ENCODE measurements at places on chromosomes 7 and 10. TPM values are rescaled to one million over a fixed set of nuclear protein-coding genes. Genes with fewer than 3 reads are reported as not detected.

The STK17A gene
- 106 TPM for total RNA-seq

The FAM20C gene
- total RNA-seq = 4.1 TPM

The DENND11 gene
- total RNA-seq = 46.1 TPM

The RHOBTB1 gene
- total RNA-seq = not detected

The ASZ1 gene
- total RNA-seq = not detected

The HOXA1 gene
- total RNA-seq = 1.0 TPM

The STAG3 gene
- 38.8 TPM for total RNA-seq

The ATRNL1 gene
- not detected for total RNA-seq

The YWHAG gene
- total RNA-seq = 62.7 TPM

The CLDN12 gene
- total RNA-seq = 5.0 TPM

GRCh38 chr7:49324707-49325106 is 400.4 kb downstream of the CDC14C start:
- DNase-seq = no peak

GRCh38 chr7:140646931-140647647 is 6.5 kb upstream of the DENND2A start:
- peak; percentile 38 for DNase-seq

GRCh38 chr7:130479716-130480400 is 12.0 kb upstream of the MEST start:
- no peak for DNase-seq

DNA sequence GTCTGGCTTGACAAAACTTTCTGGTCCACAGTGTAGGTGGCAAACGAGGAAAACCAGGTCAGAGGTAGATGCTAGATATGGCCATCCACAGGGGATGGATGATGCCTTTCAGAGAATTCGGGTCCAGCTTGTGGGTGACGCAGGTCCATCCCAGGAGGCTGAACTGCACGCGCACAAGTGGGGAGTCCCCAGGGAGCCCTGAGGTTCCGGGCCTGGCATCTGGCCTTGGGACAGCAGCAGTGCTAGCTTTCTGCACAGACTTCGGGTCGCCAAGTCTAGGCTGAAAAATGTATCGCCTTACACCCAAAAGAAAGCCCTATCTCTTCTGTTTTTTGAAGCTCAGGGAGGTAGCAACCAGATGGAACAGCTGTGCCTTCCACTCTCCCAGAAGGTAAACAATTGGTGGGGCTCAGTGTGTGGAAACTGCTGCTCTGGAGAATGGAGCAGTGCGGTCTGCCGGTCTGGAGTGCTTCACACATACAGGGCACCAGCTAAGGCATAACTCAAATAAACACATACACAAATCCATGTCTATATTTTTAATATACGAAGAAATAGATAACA is 119.3 kb upstream of the ACBD5 start:
- DNase-seq = no peak

DNA sequence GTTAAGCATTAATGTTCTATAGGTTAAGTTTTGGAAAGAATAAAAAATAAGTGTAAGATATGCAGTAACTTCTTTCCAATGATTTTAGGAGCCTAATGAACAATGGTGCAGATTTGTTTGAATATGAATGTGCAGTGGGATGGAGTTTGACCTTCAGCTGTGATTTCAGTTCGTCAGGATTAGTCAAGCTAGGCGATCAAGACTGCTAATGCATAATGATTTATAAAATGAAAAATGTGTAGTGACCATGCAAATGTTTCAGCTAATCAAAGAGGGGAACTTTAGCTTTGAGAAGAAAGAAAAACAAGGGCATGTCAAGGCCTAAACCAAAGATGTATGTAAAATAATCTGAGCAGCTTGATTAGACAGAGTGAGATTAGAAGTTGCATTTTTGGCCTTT is 208.5 kb downstream of the FOXP2 start:
- no peak for DNase-seq

GRCh38 chr10:75525067-75525466 is 93.6 kb downstream of the LRMDA start:
- DNase-seq = no peak

- no peak for DNase-seq
Observed at GRCh38 chr10:121722665-121723064, 124.4 kb upstream of the FGFR2 start.

- DNase-seq = no peak
Observed at GRCh38 chr10:7513455-7513854, 102.6 kb upstream of the SFMBT2 start.

DNA sequence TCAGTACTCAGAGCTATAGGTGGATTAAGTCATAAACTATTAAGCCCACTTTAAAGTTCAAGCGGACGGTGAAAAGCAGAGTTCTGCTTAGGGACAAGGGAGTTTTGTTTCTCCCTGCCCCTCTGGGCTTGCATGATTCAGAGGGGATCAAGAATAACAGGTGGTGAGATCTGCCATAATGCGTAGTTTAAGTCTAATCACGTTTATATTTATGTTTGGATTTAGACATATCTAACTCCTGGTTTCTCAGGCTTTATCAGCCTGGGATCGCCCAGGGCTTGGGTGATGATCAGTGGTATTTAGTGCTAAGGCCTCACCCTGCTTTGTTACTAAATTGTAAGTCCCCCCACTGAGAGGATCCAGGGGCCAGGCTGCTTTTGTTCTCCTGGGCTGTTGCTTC is 335.4 kb upstream of the NRP1 start:
- DNase-seq = no peak

Measured in activated naive CD8-positive, alpha-beta T cell treated with anti-CD3 and anti-CD28 coated beads, Interleukin-2, amount 10 ng/mL, durations not matched to agents 7 days and 5 days (primary cell).